ENCODE measurements at places on chromosomes 2 and 18.
A peak's percentile ranks its signal among the peaks of the same experiment; 100 is the strongest.

DNA sequence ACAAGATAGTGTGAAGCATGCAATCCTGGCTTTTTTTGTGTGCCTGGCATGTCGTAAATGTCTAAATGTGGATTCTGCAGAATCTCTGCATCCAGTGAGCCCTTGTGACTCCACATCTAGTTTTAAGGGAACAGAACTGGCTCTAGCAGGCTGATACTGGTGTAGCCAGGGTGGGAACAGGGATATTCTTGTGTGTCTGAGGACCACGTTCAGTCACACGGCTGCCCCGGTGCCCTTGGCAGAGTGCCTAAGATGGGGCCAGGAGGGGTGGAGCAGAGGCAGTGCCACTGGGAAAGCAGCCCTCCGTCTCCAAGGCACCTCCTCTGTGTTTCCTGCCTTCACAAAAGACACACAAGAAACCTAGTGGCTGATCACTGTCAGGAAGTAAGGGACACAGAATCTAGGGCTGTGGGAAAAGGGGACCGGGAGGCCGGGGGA, 91.5 kb upstream of the PARD3B start:
- peak; percentile 72 for DNase-seq

DNA sequence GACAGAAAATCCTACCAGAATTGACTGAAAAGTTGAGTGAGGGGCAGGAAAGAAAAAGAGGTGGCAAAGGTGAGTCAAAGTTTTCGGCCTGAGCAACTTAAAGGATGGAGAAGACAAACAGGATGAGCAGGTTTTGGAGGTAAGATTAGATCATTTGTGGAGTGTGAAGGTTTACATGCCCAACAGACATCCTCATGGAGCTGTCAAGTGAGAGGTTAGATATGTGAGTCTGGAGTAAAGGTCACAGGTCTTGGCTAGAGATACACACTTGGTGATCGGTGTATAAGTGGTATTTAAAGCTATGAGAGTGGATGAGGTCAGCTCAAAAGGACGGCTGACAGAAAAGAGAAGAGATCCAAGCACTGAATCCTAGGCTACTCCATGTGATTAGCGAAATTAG, 11.1 kb upstream of the MYL12A start:
- DNase-seq = no peak

- no peak for DNase-seq
Observed at GRCh38 chr2:3725458-3726250, 22.3 kb downstream of the DCDC2C start.

DNA sequence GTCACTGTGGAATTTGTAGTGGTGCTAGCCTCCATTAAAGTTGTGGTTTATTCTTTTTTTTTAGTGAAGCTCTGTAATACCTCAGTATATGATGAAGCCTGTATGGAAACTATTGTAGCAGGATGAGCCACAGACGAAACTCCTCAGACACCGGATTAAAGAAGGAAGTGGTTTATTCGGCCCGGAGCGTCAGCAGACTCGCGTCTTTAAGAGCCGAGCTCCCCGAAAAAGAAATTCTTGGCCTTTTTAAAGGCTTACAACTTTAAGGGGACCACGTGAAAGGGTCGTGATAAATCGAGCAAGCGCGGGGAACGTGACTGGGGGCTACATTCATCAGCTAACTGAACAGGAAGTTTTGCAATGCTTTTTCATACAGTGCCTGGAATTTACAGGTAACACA, 8.1 kb upstream of the CCL20 start:
- peak; percentile 17 for DNase-seq

DNA sequence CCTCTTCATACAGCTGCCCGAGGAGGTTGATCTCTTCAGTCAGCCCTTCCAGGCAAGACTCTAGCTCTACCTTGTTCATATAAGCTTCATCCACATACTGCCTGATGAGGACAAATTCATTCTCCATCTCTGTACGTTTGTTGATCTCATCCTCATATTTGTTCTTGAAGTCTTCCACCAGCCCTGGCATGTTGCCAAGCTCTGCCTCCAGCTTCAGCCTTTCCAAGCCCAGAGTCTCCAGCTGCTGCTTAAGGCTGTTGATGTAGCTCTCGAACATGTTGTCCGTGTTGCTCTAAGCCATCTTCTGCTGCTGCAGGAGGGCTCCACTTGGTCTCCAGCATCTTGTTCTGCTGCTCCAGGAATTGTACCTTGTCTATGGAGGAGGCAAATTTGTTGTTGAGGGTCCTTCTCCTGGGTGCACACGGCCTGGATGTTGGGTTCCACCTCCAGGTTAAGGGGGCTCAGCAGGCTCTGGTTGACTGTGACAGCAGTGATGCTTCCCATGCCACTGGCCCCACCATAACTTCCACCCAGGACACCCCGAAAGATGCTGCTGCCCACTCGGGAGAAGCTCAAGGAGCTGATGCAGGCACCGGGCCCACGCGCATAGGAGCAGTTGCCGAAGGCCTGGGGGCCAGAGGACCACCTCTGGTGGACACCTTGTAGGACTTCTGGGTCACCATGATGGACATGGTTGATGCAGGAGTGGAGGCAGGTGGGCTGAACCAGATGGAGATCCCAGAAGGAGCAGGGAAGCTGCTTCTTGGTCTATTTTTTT, 30.3 kb downstream of the ICA1L start:
- no peak for DNase-seq

- DNase-seq = no peak
Observed at GRCh38 chr2:238145046-238145445, 6.6 kb downstream of the KLHL30 start.

DNA sequence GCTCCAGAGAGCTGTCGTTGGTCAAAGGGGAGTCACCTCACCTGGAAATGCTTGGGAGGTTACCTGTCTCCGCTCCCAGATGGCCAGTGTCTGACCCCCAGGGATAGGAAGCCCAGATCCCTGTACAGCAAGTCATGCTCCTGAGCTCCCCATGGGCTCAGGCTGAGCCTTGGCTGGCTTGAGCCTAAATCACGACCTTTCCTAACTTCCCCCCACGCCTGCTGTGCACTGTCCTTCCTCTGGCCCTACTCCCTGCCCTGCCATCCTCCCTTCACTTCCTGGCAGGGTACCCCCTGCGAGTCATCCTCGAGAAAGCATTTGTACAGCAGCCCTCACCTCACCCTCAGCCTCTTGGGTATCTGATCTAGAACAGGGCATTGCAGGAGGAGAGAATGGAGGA, 9.2 kb upstream of the HDAC4 start:
- DNase-seq = no peak

GRCh38 chr2:39338502-39338901, 94.7 kb upstream of the CDKL4 start:
- no peak for DNase-seq

DNA sequence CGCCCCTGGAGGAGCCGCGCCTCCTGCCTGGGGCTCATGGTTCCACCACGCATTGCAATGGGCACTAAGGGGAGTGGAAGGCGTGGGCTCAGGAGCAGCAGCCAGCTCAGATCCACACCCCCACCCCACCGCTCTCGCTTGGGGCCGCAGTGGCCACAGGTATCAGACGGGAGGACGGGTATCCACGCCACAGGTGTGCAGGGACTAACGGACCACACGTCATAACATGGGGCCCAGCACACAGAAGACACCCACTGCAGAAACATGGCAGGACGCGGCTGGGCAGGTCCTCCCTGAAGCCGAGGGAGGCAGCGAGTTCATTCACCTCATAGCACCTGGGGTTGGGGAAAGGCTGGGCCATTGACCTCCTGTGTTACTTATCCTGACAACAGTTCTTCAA, 13.0 kb downstream of the HDAC4 start:
- DNase-seq = no peak

- no peak for DNase-seq
Observed at GRCh38 chr2:158685646-158686045, 109.5 kb upstream of the DAPL1 start.

DNA sequence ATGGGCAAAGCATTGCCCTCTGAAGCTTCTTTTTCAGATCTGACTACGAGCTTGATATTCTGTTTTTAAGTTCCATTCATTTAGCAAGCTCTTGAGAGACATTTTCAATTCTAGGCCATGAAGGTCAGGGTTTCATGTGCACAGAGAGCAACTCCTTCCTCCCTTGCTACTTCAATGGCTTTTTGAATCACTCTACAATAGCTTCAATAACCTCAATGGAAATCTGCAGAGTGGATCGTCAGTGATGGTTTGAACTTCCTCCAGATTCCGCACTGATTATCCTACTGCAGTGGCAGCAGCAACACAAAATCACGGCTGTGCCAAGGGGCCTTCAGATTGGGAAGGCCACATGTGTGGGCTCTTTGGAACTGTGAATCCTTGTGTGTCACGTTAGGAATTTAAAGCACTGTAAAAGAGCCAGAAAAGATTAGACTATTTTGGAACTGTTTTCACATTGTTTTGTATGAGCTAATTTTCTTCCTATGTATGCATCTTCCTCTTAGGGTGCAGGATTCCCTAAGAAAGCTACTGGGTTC, 88.4 kb upstream of the MGAT4A start:
- DNase-seq = no peak

GRCh38 chr18:22293417-22293816, 124.0 kb downstream of the GATA6 start:
- no peak for DNase-seq

- no peak for DNase-seq
Observed at GRCh38 chr18:59460072-59460420, 101.0 kb upstream of the LMAN1 start.

GRCh38 chr2:67671464-67672450, 274.6 kb downstream of the ETAA1 start:
- DNase-seq = no peak

DNA sequence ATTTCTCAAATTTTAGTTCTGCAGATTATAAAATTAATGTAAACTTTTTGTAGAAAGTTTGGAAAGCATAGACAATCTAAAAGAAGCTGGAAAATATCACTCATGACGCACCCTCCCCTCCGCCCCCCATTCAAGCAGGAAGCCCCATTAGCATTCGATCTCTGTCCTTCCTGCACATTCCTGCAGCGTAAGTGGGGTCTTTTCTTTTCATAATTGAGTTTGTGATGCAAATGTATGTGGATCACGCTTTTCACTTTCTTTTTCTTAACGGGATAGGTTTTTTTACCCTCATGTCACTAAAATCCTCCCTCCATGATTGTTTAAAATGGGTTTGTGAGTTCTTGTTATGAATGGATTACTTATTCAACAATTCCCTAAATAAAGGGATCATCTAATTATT, 181.7 kb upstream of the HDAC4 start:
- DNase-seq = no peak

DNA sequence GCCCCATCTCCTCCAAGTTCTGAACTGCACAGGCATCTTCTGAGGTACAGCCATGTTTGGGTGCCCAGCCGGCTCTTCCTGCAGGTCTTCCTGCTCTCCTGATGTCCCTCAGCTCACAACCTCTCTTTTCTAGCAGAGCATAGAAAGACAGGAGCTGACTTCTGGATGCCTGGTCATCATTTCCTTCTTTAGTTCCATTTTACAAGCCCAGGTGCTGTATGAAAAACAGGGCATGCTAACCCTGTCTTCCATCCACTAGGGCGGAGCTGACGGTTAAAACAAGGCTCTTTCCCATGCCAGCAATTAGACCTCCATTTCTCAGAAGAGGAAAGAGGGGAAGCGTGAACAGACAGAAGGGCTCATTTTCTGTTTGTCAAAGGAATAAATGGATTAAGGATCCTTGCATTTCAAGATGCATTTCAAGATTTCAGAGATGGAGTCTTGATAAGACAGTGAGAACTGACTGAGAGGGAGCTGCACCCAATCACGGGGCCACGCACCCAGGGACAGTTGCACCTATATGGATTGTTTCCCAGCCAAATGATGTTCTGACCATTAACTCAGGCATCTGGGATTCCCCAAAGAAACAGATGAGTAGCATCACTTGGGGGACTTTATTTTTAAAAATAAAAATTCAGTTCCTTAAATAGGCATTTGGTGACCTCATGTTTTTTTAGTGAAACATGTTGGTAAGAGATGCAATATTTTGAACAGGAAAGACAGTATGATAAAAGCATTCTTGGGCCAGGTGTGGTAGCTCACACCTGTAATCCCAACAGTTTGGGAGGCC, 45.8 kb upstream of the EML6 start:
- DNase-seq = no peak

DNA sequence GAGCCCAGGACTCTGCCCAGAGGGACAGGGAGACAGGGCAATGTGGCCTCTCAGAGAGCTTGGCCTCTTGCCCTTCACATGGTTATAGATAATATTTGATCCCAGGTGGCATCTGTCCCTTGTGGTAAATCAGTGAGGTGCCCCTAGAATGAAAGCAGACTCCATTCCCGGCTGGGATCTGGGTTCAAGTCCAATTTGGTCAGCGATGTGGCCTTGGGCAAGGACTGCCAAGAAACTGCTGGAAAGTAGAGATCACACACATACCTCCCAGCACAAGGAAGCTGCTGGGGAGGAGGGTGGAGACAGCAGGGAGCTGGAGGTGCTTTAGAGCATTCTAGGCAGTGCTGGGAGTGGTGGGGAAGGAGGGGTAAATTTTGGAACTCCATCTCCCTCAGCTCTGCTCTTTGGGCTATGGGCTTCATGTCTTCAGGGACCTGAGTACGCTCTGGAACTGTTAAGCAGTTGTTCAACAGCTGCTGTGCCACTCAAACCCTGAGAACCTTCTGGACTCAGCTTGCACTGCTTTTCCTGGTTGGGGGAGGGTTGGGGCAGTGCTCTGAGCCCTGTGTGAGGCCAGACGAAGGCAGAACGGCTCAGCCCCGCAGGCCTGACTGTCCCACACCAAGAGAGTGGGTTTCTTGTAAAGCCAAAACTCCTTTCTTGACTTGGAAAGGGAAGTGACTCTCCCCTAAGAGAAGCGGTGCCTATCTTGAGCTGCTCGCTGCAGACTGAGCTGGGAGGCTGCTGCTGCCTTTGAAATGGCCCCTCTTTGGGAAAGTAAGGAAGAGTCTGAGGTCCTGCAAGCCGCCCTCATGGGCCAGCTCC, 23.0 kb downstream of the INPP5D start:
- DNase-seq = no peak

DNA sequence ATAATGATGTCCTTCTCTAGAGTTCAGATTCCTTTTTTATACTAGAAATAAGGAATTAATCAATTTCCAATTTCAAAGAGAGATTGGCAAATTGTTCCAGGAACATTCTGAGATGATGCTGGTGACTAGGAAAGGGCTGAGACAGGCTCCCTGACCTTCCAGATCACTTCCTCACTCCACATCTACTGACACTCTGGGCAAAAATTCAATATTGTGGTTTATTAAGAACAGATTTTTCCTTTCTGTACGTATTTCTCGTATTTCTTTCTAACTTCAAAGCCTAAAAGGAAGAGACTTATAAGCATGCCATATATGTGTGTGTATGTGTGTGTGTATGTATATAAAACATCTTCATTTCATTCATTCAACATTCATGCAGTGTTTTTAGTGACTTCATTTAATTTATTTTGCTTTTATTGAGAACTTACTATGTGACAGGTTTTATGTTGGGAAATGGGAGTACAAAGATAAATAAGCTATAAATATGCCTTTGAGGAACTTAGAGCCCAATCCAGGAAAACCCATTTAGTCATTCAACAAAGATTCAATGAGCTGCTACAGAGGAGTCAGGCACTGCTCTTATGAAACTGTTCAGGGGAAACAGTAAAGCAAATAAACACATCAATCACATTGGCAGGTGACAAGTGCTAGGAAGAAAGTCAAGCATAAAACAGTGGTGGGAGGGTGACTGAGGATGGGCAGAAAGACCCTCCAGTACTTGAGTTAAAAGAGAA, 137.9 kb downstream of the RDH14 start:
- no peak for DNase-seq

GRCh38 chr2:112530728-112531127, 11.5 kb upstream of the POLR1B start:
- DNase-seq = no peak

GRCh38 chr2:53784436-53784835, 2.3 kb downstream of the ASB3 start:
- peak; percentile 54 for DNase-seq

- DNase-seq = no peak
Observed at GRCh38 chr2:63881205-63881604, 39.5 kb downstream of the UGP2 start.

All from kidney tubule cell (primary cell).